ENCODE measurements at places on chromosomes 1 and 21.

DNA sequence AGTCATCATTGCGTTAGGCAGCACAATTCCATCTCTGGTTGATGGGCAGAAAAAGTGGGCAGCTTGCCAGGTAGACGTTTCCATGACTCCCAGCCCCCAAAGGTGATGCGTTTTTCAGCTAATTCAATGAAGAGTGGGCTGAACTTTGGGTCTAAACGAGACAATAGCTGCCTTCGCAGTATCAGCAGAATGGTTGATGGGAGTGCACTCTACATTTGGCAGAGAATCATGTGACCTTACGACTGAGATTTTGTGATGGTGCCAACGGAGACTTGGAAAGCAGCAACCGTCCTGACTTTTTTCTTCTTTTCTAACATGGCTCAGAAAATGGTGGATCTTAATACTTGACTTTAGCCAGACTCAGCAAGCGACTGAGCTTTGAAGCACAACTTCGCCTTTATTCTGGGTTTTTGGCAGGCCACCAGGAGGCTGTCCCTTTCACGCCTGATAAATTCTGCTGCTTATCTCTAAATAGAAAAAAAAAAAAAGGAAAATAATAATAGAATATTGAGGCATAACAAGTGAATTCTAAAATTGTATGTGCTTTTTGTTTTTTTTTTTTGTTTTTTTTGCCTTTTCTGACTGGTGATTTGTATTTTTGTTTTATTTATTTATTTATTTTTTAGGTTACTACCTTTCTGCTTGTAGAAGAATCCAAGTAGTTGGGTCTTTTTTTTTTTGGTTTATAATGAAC lies 804.8 kb downstream of the USP25 start:
- DNase-seq = no peak

GRCh38 chr1:62175568-62176179 lies 19.0 kb upstream of the L1TD1 start:
- DNase-seq = peak; percentile 26

GRCh38 chr1:14862114-14862771 lies 263.8 kb downstream of the KAZN start:
- no peak for DNase-seq

- no peak for DNase-seq
These were observed 14.5 kb upstream of the IKBKE start for GRCh38 chr1:206455666-206456344.

DNA sequence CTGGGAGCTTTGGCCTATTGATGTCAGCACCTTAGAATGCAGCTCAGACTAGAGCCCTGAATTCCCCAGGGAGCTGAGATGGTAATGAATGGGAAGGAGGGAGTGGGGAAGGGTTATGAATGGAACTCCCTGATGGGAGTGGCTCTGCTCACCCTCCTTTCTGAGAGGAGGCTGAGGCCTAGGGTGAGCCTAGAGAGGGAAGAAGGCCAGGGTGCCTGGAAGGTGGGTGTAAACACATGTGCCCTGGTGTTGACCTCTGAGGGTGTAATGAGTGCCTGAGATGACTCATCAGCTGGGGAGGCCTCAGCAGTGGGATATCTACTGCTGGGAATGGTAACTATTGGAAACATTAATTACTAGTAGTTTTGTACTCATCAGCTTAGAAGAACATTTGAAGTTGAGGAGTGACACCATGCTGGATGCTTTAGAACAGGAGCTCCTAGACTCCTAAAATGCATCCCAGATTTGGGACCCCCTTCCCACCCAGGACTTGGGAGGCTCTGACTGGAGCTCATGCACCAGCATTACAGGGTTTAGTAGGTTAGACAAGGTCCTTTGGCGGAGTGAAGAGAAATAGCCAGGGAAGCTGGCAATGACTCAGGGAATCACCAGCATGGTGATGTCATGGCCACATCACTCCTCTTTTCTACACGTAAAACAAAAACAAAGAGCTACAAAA lies 16.0 kb upstream of the PIGV start:
- peak; percentile 52 for DNase-seq

DNA sequence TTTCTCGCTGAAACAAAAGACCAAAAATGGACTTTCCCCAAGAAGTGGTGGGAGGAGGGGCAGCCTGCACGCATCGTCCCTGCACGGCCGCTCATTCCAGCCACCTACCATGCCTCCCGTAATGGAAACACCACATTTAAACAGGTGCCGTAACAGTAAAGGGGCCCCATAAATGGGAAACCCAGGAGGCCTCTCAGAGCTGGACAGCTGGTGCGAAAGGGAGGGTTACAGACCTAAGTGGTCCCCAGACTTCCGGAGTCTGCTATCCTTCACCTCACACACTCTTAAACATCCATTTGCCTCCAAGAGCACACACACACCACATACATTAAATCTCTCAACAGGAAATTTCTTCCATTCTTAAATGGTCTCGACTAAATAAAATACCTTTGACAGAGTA lies 120.7 kb upstream of the SOD1 start:
- no peak for DNase-seq

GRCh38 chr1:51297401-51298321 lies 32.7 kb downstream of the TTC39A start:
- DNase-seq = no peak
